Right hindlimb (tissue), 1 donor: ENCODE measurements at places on chromosomes 2 and 18.

DNA sequence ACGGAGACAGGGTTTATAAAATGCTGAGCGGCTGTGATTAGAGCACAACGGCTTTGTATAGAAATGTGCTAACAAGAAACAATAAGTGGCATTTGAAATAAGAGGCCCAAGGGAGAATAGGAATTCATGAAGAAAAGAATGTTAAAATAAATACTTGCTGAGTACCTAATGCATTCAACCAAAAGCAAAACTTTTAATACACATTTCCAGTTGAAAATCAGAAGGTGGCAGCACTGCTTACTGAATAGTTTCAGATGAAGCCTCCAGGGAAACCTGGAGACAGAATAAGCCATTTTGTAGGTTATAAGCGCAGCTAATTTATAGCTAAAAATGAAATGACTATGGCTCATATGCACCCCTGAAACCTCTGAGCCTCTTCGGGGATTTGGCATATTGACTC lies 286.6 kb downstream of the DPP10 start:
- no peak for DNase-seq

GRCh38 chr2:32384529-32384928 lies 27.7 kb downstream of the BIRC6 start:
- DNase-seq, result no peak

GRCh38 chr2:25757906-25758305 lies 84.5 kb upstream of the DTNB start:
- DNase-seq, result no peak

- no peak for DNase-seq
These were observed 219.5 kb upstream of the SKOR2 start for GRCh38 chr18:47470941-47471340.

DNA sequence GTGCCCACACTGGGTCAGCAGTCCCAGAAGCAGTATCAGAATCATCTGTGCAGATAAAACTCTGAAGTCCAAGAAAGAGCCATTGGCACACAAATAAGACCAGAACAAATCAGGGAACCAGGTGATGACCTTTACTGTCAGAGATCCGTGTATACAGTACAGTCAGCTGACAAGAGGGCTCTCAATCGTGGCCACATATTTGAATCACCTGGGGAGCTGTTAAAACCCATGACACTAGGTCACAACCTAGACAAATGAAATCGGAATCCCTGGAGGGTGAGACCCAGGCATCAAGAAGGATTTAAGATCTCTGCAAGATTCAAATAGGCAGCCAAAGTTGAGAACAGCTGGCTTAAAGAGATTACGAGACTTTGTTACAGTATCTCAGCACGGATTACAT lies 807.1 kb downstream of the RNF144A start:
- no peak for DNase-seq

DNA sequence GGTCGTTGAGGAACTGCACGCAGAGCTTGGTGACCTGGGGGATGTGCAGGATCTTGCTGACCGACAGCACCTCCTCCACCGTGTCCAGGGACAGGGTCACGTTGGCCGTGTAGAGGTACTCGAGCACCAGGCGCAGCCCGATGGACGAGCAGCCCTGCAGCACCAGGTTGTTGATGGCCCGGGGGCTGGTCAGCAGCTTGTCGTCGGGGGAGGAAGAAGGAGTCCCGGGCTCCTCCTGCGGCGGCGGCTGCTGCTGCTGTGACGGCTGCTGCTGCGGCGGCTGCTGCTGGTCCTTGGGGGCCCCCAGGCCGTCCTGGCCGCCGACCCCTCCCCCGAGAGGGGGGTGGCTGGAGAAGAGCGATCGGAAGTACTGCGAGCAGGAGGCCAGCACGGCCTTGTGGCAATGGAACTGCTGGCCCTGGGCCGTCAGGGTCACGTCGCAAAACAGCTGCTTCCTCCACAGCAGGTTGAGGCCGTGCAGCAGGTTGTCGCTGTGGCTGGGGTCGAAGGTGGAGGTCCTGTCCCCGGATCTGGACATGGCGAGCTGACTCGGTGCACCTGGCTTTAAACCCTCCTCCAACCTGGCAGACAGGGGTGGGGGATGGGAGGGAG lies 2.7 kb downstream of the KLHL14 start:
- peak; percentile 35 for DNase-seq

DNA sequence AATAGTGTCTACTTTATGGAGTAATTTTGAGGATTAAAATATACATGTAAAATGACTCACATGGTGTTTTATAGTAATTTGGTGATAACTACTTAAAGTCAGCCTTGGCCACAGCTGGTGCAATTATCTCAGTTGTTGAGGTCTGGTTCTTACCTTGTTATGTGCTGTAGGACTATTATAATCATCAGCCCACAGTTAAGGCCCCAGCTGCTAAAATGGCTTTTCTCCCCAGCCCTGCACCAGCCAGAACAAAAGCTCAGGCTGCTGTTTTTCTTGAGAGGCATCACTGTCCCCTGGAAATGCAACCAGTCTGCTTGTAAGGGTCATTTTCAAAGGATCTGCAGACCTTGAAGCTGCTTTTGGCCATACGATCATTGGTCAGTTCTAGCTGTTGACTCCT lies 283.3 kb upstream of the THUMPD2 start:
- no peak for DNase-seq
